Mesenteric fat pad (tissue), 1 donor: ENCODE measurements at places on chromosomes 2 and 18.
A peak's percentile ranks its signal among the peaks of the same experiment; 100 is the strongest.

DNA sequence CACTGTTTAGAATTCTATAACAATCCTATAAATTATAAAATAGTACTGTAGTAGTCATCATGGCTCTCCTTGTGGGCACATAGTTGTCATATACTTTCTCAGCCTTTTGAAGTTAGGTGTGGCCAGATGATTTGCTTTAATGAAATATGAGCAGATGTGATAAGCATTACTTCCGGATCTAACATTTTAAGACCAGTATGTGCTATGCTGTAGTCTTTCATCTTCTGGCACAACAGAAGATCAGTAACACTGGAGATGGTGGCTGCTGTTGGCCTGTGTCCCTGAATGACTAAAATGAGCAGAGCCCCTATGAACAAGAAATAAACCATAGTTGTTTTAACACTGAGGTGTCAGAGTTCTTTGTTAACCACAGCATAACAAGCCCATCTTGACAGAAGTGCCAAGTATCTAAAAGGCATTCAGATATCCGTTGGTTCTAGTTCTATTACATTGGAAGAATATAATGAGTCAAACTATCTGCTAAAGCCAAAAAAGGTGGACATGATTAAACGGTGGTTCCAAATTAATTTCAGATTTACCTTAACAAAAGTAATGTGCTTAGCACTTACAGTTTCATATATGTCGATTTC lies 6.3 kb downstream of the MEX3C start:
- DNase-seq: no peak

GRCh38 chr2:75632813-75633212 lies 13.8 kb upstream of the MRPL19 start:
- DNase-seq: no peak

GRCh38 chr18:58025733-58026132 lies 18.3 kb upstream of the NEDD4L start:
- no peak for DNase-seq

- no peak for DNase-seq
Observed at GRCh38 chr18:74587441-74587840, 10.2 kb upstream of the ZNF407 start.

- no peak for DNase-seq
Observed at GRCh38 chr2:33064349-33064801, 117.6 kb downstream of the LTBP1 start.

DNA sequence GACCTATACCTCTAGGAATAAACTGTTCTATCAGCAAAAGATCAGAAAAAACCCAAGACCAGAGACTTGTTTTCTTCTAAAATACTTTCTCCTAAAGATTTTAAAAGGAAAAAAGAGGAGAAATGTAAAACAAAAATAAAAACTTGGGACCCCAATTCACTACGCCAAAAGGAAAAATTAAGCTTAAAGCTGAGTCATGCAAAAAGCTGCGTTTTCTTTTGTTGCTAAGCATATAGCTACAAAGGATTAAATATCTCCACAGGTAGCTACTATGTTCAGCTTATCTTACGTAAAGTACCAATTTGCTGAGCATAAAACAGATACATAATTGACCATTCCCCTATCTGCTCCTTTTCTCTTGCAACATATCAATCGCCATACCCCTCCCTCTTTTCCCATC lies 950.0 kb upstream of the NXPH2 start:
- no peak for DNase-seq

DNA sequence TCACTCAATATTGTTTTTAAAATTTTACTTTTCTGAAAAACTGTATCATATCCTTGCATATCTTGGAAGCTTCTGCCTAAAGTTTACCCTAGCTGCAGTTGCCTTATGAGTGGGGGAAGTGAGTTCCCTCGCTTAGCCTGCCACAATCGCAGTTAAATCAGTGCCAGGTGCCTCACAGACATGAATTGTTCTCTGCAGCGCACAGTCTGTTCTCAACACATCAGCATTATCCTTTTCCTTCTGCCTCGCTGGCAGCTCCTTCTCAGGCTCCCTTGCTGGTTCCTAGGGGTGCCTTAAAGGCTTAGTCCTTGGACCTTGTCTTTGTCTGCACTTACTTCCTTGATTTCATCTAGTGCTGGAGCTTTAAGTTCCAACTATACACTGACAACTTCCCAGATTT lies 132.8 kb downstream of the TTC27 start:
- DNase-seq: no peak

GRCh38 chr18:14944838-14945237 lies 196.9 kb downstream of the ANKRD30B start:
- no peak for DNase-seq

- no peak for DNase-seq
Observed at GRCh38 chr2:134482766-134483340, 229.0 kb downstream of the MGAT5 start.

GRCh38 chr18:49018554-49019445 lies 68.0 kb upstream of the SMAD7 start:
- DNase-seq: peak; percentile 65

GRCh38 chr2:239399921-239400595 lies 762 bp downstream of the HDAC4 start:
- peak; percentile 82 for DNase-seq

DNA sequence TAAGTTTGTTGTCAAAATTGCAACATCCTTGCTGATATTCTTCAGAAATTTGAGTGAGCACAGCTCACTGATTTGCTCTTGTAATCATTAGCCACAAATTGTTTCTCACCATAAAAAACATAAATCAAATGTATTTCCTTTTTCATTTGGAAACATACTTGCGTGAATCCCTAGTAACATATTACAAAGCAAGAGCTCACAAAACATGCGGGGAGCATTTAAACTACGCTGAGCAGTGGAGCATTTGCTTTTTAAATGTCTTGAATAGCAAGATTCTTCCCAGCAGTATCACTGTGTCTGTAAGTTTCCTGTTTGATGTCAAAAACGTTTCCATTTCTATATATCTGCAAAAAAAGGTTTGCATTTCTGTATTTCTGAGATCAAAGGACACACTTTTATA lies 788.3 kb upstream of the SALL3 start:
- DNase-seq: no peak

DNA sequence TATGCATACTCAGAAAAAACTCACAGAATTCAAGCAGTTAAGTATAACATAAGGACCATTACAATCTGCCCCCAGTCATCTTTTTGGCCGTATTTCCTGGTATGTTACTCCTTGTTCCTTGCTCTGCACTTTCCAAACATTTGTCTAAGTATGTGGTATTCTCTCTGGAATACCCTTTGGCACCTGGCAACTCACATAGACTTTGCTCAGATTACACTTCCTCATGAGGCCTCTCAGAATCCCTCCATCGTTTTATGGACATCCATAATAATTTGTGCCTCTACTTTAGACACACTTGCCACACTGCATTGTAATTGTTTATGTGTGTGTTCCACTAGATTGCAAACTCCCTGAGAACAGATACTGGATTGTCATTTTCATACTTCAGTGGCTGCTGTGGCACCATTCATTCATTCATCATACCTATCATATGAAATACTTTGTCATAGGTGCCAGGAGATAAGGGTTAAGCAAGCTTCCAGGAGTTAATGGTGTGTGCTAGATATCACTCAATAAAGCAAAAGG lies 84.0 kb downstream of the HIBCH start:
- no peak for DNase-seq

- DNase-seq: no peak
Observed at GRCh38 chr2:152962446-152962845, 244.0 kb downstream of the ARL6IP6 start.

DNA sequence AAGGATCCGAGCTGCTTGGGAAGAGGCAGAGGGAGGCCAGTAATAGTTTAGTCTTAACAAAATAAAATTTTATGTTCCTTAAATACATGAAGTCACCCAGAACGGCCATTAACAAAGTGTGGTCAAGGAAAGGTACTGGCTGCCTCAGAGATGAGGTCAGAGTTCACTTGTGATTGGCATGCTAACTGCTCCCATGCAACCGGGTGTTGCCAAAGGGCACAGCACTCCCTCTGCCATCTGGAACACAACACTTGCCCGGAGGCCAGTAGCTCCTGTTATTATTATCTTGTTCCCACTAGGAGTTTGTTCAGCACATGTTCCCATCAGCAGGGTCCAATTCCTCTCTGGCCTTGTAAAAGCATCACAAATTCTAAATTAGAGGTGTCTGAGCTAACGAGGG lies 207.0 kb downstream of the CYP26B1 start:
- DNase-seq: peak; percentile 62

DNA sequence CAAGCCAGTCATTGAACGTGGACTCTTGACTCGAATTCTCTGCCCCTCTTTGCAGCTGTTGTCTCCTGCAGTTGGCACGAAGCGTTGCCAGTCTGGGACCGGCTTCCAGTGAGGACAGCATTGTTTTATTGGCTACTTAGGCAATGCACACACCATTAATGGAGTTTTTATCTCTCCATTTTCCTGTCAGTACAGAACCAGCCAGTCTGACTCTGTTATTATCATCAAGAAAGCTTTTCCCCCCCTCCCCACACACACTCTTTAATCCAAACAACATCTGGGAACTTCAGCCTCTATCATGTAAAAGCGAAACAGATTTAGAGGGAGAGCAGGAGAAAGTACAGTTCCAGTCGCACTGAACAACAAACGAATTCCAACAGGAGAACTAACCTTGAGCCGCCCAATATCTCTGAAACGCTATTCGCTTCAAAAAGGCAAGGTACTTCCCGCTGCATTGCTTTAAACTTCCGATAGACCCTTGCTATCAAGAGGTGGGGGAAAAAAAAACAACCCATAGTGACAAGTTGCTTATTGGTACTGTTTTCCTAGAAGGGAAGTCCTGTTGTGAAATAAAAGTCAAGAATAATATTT lies 38.2 kb downstream of the ACVR1 start:
- no peak for DNase-seq

- DNase-seq: no peak
Observed at GRCh38 chr2:162697111-162697510, 141.5 kb downstream of the KCNH7 start.

GRCh38 chr2:86048383-86048701 lies 57.3 kb downstream of the POLR1A start:
- no peak for DNase-seq

DNA sequence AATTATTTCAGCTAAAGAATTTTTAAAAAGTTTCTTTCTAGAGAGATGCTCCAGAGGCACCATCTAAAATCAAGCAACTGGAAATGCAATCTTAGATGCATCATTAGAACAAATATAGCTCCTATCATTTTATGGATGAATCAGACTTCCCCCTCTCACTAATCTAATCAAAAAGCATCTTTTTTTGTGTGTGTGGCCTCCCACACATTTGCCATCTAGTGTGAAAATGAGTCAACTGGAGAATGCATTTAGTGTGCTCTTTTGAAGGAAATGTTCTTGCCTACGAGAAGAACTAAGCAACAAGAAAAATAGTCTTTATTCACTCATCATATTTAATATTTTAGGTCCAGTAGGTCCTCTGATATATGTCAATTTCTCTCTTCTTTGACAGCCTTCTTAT lies 39.5 kb upstream of the FIGN start:
- DNase-seq: no peak

- no peak for DNase-seq
Observed at GRCh38 chr2:110871637-110872036, 139.3 kb downstream of the ACOXL start.

- DNase-seq: peak; percentile 72
Observed at GRCh38 chr2:73020306-73020656, 51.2 kb downstream of the SFXN5 start.

DNA sequence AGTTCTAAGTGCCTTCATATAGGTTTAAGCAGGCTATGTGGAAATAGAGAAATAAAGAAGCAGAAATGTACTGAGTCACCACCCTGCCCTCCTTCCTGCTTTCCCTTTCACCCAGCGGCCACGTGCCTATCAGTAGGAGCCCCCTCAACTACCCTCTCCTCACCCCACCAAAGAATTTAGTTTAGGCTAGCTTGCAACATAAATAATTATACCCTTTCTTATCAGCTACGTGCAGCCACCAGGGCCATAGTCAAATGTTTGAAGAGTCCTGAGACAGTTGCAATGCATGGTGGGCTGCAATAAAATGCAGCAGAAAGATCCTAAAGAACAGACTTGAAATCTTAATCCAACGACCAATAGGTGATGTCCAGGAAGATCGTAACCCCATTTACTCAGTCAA lies 101.2 kb downstream of the RTP5 start:
- DNase-seq: no peak

DNA sequence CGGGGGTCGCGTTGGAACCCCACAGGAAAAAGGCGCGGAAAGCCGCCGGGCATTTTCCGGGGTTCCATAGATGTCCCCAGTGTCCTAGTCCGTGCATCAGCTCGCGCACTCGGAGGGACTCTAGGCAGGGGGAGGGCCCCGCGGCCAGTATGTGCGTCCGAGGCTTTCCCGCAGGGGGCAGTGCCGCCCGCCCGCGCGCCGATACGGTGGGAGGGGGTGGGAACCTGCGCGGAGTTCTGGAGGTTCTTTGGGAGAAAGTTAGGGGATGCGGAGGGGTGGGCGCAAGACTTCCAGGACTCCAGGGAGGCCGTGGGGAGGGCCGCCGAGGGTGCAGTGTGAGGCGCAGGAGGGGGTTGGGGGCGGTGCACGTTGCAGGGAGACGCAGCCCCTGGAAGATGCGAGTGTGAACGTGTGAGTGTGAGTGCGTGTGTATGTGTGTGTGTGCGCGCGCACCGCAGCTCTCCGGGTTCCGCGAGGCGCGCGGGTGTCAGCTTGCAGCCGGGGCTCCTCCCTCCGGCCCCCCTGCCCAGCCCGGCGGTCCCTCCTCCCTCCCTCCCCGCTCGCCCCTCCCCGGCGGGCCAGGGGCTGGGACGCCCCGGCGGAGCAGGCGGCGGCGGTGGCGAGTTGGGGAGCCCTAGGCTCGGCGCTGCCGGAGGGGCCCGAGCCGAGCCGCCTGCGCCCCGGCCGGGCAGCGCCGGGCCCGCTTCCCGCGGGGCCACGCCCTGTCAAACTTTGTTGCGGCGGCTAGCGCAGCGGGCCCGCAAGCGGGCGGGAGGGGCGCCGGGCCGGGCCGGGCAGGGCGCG lies at the start of gene TCF7L1:
TCF7L1 (plus strand) TSS at position 559 of the 804 bp plus-strand sequence. CDS start 293 bp downstream, outside the sequence.
- peak; percentile 93 for DNase-seq

GRCh38 chr2:240972201-240972600 lies 26.2 kb upstream of the SNED1 start:
- no peak for DNase-seq

- no peak for DNase-seq
Observed at GRCh38 chr2:133675-134593, 87.6 kb upstream of the FAM110C start.

- DNase-seq: no peak
Observed at GRCh38 chr2:29164091-29164846, 49.1 kb downstream of the CLIP4 start.

GRCh38 chr2:177909962-177910361 lies 162.6 kb downstream of the PDE11A start:
- no peak for DNase-seq

- DNase-seq: no peak
Observed at GRCh38 chr2:223282221-223282620, 230.2 kb downstream of the KCNE4 start.

DNA sequence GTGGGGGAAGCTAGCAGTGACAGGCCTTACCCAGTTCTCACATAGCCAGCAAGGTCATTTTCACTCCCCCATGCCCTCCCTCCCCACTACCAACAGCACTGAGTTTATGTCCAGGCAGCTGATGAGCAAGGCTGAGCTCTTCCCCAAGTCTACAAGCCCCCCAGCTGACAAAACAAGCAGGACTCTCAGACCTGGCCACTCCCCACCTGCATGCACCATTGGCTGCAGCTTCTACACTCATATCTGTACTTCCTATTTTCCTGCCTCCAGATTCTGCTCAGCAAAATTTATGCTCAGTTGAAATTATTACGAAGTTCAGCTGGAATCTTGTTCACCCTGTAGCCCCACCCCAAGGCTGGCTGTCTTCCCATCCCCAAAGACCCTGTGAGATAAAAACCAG lies 339.3 kb downstream of the ARL6IP6 start:
- no peak for DNase-seq
